Keratinocyte (primary cell): ENCODE measurements at places on chromosomes 6 and 20.

DNA sequence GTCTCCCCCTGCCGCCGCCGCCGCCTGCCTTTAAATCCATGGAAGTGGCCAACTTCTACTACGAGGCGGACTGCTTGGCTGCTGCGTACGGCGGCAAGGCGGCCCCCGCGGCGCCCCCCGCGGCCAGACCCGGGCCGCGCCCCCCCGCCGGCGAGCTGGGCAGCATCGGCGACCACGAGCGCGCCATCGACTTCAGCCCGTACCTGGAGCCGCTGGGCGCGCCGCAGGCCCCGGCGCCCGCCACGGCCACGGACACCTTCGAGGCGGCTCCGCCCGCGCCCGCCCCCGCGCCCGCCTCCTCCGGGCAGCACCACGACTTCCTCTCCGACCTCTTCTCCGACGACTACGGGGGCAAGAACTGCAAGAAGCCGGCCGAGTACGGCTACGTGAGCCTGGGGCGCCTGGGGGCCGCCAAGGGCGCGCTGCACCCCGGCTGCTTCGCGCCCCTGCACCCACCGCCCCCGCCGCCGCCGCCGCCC is 474 bp downstream of the CEBPB start:
- DNase-seq, result no peak

DNA sequence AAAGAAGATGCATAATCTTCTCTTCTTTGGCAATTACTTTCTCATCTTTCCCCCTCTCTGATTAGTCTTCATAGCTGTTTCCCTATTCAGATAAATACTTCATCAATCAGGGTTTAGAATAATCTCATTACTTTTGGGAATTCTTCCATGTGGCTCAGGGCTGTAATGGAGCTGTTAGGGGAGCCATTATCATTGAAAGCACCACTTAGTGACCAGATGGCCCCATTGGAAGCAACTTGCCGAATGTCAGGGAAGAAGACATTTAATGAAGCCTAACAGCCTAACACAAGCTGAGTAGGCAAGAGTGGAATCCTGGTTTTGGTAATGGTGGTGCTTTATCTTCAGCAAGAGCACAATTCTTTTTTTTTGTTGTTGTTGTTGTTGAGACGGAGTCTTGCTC is 45.0 kb downstream of the TIAM2 start:
- DNase-seq, result no peak

- no peak for DNase-seq
These were observed 317.1 kb downstream of the ESR1 start for GRCh38 chr6:152124429-152125074.

DNA sequence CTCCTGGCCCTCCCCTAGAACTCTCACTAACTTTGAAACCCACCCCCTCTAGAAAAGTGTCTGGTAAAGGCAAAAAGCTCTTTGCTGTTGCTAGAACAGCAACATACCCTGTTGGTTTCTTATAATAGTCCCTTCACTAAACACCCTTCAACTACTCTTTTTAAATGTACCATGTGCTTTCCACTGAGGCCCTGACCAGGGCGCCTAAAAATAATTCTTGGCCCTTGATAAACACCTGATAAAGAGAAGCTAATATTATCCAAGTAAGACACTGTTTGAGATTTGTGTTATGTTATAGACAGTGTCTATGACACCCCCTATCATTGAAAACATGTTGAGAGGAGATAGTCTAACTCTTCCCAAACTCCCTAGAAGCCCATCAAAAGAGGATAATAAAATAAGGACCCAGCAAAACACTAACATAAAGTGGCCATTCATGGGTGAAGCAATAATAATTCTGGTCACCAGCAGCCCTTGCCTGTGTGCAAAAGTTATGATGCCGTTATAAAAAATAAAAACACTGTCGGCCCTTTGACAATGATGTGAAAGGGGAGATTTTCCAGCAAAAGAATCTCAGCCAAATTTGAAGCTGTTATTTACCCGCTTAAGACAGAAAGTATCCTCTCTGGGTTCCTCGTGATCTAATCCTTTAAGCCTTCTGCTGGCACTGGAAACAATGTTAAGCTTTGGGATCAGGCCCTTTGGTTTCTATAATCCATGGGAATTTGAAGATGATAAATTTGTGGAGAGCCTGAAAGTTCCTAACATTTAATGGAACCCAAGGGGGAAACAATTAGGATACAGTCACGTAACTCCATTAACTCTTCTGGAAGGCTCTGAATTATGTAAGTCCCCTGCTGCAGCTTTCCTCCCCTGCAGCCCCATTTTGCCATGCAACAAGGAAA is 122.6 kb upstream of the PLCB4 start:
- no peak for DNase-seq

DNA sequence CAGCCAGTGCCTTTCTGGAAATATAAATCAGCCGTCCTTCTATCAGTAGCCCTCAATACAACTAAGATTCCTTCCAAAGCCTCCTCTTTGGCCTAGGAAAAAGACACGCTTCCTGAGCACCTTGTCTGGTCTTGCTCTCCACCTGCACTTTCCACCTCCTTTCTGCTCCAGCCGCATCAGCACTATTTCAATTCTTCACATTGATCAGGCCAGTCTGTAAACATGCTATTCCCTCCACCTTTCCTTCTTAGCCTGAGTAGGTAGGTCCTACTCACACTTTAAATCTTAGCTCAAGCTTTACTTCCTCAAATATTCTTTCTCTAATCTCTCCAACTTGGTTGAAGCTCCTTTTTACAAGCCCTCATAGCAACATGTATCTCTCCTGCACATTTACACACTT is 11.4 kb downstream of the RANBP9 start:
- no peak for DNase-seq
